T-helper 1 cell treated with Interleukin-12 subunit alpha and Interleukin-12 subunit beta and Interleukin-4 antibody, amounts not matched to agents 30 ng/mL and 1 ng/mL, for 36 hours (primary cell): ENCODE measurements at places on chromosomes 12 and 14. TPM values are rescaled to one million over a fixed set of nuclear protein-coding genes. Genes with fewer than 3 reads are reported as not detected.

The MRPL51 gene
- total RNA-seq: 195 and 201 TPM in 2 replicates

The KRT82 gene
- total RNA-seq: not detected in 2 replicates

The LRTM2 gene
- total RNA-seq: 0.41 TPM in 1 of 2 replicates, not detected in the other

The PARPBP gene
- total RNA-seq: 21.0 and 24.5 TPM in 2 replicates

The NOS1 gene
- not detected in 2 replicates for total RNA-seq

The LTBP2 gene
- 0.07 and 0.83 TPM in 2 replicates for total RNA-seq

The SIX6 gene
- total RNA-seq: not detected in 2 replicates

The DHRS2 gene
- total RNA-seq: 2.9 and 4.2 TPM in 2 replicates

The DYNLL1 gene
- 331 and 341 TPM in 2 replicates for total RNA-seq

The COL2A1 gene
- total RNA-seq: not detected in 2 replicates

The JAG2 gene
- 7.2 and 7.9 TPM in 2 replicates for total RNA-seq
